GM03348 (cell line): ENCODE measurements at places on chromosomes 5 and 9.

- DNase-seq, result no peak
Observed at GRCh38 chr5:142293486-142293885, 31.3 kb downstream of the SPRY4 start.

DNA sequence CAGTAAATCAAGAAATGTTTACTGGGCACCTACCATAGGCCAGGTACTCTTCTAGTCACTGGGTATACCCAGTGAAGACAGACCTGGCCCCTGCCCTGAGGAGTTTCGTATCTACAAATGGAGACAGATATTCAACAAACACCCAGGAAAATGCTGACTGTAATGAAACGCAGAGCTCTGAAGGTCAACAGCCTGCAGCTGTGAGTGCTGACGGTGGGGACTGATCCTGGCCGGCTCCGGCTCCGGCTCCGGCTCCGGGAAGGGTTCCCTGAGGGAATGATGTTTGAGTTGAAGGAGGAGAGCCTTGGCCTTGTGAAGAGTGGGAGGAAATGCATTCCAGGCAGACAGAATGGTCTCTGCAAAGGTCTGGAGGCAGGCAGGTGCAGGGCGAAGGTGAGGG, 23.1 kb downstream of the FGFR4 start:
- DNase-seq, result no peak

- no peak for DNase-seq
Observed at GRCh38 chr9:123099042-123099441, 65.6 kb downstream of the GPR21 start.

DNA sequence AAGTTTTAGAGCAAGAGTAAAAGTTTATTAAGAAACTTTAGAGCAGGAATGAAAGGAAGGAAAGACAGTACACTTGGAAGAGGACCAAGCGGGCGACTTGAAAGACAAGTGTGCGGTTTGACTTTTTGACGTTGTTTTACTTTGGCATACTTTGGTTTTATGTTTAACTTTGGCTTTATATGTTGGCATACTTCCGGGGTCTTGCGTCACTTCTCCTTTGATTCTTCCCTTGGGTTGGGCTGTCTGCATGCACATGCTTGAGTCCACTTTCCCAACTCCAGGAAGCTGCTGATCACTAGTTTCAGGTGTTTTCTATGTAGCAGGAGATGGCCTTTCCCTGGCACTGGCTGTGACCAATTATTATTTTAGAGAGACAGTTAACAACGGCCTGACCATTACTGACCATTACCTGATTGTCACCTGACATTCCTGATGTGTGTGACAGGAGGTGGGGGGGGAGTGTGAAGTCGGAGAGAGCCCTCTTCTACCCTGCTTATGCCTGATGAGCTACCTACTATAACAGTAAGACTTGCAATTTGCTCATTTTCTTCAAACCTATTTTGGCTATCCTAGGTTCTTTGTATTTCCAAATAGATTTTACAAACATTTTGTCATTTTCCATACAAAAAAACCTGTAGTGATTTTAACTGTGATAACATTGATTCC, 45.5 kb downstream of the TNFSF8 start:
- DNase-seq, result no peak

DNA sequence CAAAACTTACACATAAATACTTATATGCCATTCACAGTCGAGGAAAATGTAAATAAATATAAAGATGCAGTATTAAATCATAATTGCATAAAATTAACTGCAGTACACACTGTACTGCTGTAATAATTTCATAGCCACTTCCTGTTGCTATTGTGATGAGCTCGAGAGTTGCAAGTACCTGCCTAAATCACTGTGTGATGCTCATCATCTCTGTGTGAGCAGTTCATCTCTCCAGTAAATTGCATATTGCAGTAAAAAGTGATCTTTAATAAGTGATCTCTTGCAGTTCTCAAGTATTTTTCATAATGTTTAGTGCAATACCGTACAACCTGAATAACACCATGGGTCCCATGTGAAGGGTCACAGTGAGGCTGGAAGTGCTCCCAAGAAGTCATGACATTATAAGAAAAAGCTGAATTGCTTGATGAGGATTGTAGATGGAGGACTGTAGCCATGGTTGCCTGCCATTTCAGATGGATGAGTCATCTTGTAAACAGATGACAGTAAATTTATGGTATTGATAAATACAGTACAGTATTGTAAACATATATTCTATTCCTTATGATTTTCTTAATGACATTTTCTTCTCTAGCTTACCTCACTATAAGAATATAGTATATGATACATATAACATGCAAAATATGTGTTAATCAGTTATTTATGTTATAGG, 34.9 kb downstream of the SYK start:
- no peak for DNase-seq

DNA sequence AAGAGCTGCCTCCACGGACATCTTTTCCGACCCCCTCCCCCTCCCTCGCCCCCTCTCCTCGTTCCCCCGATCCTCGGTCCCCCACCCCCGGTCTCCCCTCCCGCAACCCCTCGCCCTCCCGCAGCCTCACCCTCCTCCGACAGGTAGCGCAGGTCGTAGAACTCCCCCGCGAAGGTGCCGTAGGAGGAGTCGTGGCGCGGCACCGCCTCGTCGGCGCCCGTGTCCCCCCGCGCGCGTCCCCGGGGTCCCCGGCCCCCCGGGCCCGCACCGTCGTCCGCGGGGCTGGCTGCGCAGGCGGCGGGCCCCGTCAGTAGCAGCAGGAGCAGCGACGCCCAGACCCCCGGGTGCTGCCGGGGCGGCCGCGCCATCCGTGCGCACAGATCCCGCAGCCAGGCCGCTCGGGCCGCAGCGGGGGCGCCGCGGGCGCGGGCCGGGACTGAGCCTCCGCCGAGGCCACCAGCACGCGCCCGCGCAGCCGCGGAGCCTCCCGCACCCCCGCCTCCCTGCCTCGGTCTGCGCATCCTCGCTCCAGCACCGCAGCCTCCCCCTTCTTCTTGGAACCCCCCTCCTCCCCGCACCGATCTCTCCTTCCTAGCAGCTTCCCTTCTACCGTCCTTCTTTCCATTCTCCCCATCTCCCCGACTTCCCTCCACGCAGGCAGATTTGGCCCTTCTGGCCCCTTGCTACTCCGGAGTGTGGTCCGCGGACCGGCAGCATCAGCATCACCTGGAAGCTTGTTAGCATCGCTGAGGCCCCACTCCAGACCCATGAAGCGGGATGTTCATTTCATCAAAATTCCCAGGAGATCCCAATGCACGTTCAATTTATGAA, at the start of gene FRRS1L:
FRRS1L (minus strand) TSS at position 479 of the 831 bp plus-strand sequence; CDS start at position 368, 111 bp downstream.
- DNase-seq, result peak; percentile 57

DNA sequence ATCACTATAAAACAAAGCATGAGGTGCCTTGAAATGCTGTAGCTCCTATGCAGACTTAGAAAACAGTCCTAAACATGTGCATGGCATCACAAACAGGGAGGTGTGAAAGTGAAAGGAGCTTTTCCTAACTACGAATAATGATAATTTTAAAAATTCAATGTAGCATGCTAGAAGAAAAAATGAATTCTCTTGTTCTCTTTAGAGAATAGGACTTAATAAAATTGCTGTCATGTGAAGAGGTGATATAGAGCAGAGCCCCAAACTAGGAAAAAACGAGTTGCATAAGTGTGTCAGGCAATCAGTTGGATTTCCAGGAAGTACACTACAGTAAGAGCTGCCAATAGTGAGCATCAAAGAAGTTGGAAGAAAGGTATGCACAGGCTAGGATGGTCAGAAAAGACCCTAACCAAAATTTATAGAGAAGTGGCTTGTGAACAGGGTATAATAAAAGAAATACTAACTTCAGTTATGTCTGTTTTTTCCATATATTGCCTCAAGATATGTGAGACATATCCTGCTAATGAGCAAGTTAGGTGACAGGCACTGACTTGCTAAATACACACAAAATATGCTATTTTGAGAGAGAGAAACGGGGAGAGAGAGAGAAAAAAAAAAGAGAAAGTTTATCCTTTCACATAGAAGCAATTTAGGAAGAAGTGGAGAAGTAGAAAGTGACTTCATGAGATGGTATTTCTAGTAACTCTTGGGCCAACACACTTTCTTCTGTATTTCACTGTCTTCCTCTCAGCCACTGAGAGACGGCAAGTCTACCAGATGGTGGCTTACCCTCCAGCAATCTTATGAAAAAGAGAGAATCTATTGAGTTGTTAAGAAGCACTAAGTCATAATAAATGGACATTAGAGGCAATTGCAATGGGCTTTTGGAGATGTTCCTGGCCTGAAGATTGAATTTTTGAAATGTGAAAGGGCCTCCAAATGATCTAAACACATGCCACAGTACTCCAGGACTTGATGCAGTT, 18.0 kb downstream of the ITGA2 start:
- DNase-seq, result no peak

- no peak for DNase-seq
Observed at GRCh38 chr9:130346431-130346830, 80.9 kb downstream of the HMCN2 start.

GRCh38 chr5:1447671-1448361, 2.6 kb upstream of the SLC6A3 start:
- no peak for DNase-seq

GRCh38 chr5:62206150-62206829, 99.7 kb upstream of the KIF2A start:
- DNase-seq, result peak; percentile 9

GRCh38 chr5:57199866-57200265, 26.0 kb downstream of the GPBP1 start:
- DNase-seq, result no peak

GRCh38 chr9:127667127-127667844, 39.5 kb upstream of the CFAP157 start:
- DNase-seq, result no peak

DNA sequence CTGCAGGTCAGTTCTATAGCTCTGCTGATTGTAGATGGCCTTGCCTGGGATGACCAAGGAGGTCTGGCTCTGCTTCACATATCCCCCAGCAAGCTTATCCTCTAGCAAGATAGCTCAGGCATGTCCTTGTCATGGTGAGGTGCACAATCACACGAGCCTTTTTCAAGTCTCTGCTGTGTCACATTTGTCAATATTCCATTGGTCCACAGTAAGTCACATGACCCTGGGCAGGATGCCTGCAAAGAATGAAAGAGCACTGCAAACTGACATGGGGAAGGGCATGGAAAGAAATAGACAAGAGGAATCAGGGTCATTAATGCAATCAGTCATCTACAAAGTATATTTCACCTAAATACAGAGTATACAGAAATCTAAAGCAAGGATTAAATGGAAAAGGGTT, 142.0 kb downstream of the RORB start:
- no peak for DNase-seq

DNA sequence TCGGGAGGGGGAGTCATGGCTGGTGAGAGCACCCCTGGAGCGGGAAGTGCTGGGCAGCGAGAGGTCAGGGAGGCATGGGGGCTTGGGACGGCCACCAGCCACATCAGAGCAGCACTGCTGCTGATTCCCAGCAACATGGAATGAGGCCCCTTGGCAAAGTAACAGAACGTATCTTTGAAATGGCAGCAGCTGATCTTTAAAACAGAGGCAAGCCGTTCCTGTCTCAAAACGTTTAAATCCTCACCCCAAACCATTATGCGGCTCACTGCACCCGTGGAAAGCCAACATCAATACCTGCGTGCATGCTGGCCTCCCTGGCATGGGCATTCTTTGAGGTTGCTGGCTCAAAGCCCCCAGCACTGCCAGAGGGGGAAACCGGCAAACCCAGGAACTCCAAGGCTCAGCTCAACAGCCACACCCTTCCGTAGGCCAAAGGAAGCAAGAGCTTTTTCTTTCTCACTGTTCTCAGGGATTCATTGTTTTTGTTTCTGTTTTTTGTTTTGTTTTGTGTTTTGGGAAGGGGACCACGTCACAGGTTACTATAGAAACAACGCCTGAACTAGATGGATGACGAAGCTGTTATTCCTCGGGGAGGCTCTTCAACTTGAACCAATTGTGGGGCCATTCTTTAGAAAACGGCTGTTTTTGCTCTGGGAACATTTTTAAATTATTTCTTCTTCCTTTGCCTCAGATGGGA, 28.1 kb upstream of the OBP2B start:
- no peak for DNase-seq

- DNase-seq, result peak; percentile 50
Observed at GRCh38 chr5:142826741-142827492, 56.7 kb downstream of the ARHGAP26 start.

- DNase-seq, result no peak
Observed at GRCh38 chr9:117160254-117160653, 254.6 kb downstream of the ASTN2 start.

DNA sequence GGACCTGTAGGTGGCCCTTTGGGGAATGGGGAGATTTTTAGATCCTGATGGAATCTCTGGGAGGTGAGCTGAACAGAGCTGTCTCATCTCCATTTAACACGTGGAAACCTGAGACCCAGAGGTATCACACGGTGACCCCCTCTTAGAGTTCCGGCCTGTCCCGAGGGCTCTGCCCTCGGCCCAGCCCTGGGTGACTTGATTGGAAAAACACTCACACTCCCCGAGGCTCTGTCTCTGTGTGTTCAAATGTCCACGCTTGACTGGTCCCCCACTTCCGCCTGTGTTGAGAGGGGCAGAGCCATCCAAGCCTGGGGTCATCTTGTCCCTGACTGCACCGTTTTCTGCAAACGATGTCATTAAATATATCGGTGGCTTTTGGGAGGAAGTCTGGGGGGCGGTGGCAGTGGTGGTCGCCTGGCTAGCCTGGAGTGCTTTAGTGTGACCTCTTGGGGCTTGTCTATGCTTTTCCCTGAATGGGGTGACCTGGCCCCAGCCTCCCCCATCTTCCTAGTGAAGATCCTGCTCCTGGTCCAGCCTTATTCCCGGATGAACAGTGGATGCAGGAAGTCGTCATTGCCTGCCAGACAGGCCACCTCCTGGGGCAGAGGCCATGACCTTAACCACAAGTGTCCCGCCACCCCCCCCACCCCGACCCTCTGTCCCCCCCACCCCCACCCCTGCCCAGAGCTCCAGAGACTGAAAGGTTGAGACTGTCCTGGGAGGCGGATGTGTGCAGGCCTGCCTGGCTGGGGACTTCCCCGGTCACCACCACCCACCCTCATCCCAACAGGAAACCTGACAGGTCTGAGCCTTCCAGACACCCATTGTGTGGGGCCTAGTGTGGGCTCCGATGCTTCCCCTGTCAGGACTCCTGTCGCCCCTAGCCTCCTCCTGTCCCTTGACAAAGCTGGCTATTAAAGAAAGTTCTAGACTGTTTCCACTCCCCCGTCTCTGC, 5.3 kb upstream of the DAB2IP start:
- DNase-seq, result no peak

DNA sequence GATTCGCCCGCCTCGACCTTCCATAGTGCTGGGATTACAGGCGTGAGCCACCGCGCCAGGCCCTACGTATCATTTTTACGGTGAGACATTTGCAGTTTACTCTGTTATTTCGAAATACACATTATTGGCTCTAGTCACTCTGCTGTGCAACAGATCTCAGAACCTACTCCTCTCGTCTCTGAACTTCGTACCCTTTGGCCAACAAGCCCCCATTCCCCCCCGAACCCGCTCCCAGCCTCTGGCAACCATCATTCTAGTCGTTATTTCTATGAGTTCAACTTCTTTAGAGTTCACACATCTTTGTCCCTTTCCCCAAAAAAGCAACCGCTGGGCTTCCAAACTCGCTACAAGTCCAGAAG, 735 bp downstream of the PTGR1 start:
- peak; percentile 46 for DNase-seq

DNA sequence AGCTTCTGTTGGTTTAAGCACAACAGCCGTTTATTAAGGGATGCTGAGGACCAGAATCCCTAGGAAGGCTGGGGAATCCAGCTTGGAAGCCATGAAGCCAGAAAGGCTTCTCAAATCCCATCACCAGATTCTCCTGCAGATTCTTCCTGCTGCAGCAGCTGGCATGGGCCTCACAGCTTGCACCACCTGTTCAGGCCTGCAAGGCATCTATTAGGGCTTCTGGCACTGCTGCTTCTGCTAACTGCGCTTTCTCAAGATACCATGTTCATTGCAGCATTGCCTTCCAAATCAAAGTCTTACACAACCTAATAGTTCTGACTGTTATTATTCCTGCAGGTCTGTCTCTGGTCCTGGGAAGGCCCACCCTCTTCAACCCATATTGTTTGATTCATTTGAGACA, 51.2 kb upstream of the ZNF366 start:
- no peak for DNase-seq
